ENCODE measurements at places on chromosomes 1 and 21. TPM values are rescaled to one million over a fixed set of nuclear protein-coding genes. Genes with fewer than 3 reads are reported as not detected.

- H3K4me1 ChIP-seq = no peaks in the 10 kb centered on the region
- H3K4me3 ChIP-seq = no peak overlapping the region
- H3K27me3 ChIP-seq = no peaks in the 10 kb centered on the region
- H3K27ac ChIP-seq = no peak overlapping the region
Observed at GRCh38 chr1:6108937-6109614, 63.4 kb downstream of the KCNAB2 start.

GRCh38 chr1:116891396-116892079, 18.2 kb upstream of the PTGFRN start:
- no peak overlapping the region for H3K27ac ChIP-seq
- H3K4me1 ChIP-seq = no peaks in the 10 kb centered on the region
- DNase-seq = no peak
- H3K36me3 ChIP-seq = no peaks in the 10 kb centered on the region

- no peak overlapping the region for H3K27ac ChIP-seq
- no peak for DNase-seq
- H3K4me3 ChIP-seq = no peak overlapping the region
- H3K27me3 ChIP-seq = no peaks in the 10 kb centered on the region
- peaks cover 32% of the 10 kb centered on the region for H3K36me3 ChIP-seq
- no peaks in the 10 kb centered on the region for H3K4me1 ChIP-seq
Observed at GRCh38 chr21:41831453-41831831, 47.7 kb downstream of the PRDM15 start.

- H3K27ac ChIP-seq = no peak overlapping the region
- no peaks in the 10 kb centered on the region for H3K27me3 ChIP-seq
- no peak for DNase-seq
- H3K36me3 ChIP-seq = no peaks in the 10 kb centered on the region
Observed at GRCh38 chr1:59375321-59376220, 78.7 kb downstream of the FGGY start.

DNA sequence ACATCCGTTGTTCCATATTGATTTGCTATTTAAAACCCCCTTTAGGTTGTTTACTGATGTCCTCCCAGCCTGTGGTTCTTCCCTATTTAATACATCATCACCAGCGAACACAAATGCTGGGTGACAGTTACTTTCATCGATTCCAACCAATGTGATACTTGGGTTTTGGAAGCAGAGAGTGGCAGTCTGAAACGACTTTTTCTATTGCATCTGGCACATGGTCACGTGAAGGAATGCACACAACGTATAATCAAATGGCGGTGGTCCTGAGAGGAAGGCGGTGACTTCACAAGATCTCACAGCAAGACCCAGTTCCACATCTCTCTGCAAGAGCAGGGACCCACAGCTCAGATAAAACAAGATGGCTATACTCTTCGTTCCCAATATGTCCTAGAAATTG, 213.9 kb downstream of the DSCAM start:
- no peaks in the 10 kb centered on the region for H3K36me3 ChIP-seq
- H3K27me3 ChIP-seq = no peaks in the 10 kb centered on the region
- no peaks in the 10 kb centered on the region for H3K4me1 ChIP-seq
- H3K27ac ChIP-seq = no peak overlapping the region

TDRD10 gene
- not detected for total RNA-seq

TINAGL1 gene
- 0.61 TPM for total RNA-seq

DCDC2B gene
- not detected for total RNA-seq

GJC2 gene
- total RNA-seq = 2.8 TPM

- no peak overlapping the region for H3K4me3 ChIP-seq
- H3K27me3 ChIP-seq = no peaks in the 10 kb centered on the region
- H3K36me3 ChIP-seq = no peaks in the 10 kb centered on the region
- no peak for DNase-seq
- no peaks in the 10 kb centered on the region for H3K4me1 ChIP-seq
Observed at GRCh38 chr1:33716976-33717688, 146.7 kb upstream of the HMGB4 start.

- H3K27me3 ChIP-seq = peaks cover 9% of the 10 kb centered on the region
- no peak overlapping the region for H3K27ac ChIP-seq
- DNase-seq = no peak
- H3K4me1 ChIP-seq = no peaks in the 10 kb centered on the region
- H3K4me3 ChIP-seq = peak overlapping the region; percentile 1
Observed at GRCh38 chr1:217135569-217135915, 412.3 kb upstream of the ESRRG start.

SMYD3 gene
- 17.7 TPM for total RNA-seq

GRCh38 chr1:15238789-15239188, 8.2 kb upstream of the FHAD1 start:
- H3K36me3 ChIP-seq = no peaks in the 10 kb centered on the region
- no peak overlapping the region for H3K27ac ChIP-seq
- no peaks in the 10 kb centered on the region for H3K4me1 ChIP-seq
- H3K4me3 ChIP-seq = no peak overlapping the region

GRCh38 chr1:204361341-204361771, 1.6 kb upstream of the PLEKHA6 start:
- no peaks in the 10 kb centered on the region for H3K36me3 ChIP-seq
- H3K27ac ChIP-seq = no peak overlapping the region
- H3K27me3 ChIP-seq = peaks cover 43% of the 10 kb centered on the region

ANGPTL3 gene
- not detected for total RNA-seq

FAM43B gene
- not detected for total RNA-seq

- no peak overlapping the region for H3K27ac ChIP-seq
- no peak for DNase-seq
- no peaks in the 10 kb centered on the region for H3K4me1 ChIP-seq
- no peak overlapping the region for H3K4me3 ChIP-seq
Observed at GRCh38 chr1:3359351-3359750, 95.1 kb upstream of the ARHGEF16 start.

- H3K36me3 ChIP-seq = no peaks in the 10 kb centered on the region
- no peak for DNase-seq
- H3K4me3 ChIP-seq = no peak overlapping the region
- H3K4me1 ChIP-seq = no peaks in the 10 kb centered on the region
- H3K27ac ChIP-seq = no peak overlapping the region
- H3K27me3 ChIP-seq = no peaks in the 10 kb centered on the region
Observed at GRCh38 chr1:30081379-30082102, 641.8 kb downstream of the MATN1 start.

- DNase-seq = no peak
- H3K4me3 ChIP-seq = no peak overlapping the region
- no peaks in the 10 kb centered on the region for H3K4me1 ChIP-seq
- no peak overlapping the region for H3K27ac ChIP-seq
Observed at GRCh38 chr1:82492159-82492558, 691.4 kb downstream of the ADGRL2 start.

DNA sequence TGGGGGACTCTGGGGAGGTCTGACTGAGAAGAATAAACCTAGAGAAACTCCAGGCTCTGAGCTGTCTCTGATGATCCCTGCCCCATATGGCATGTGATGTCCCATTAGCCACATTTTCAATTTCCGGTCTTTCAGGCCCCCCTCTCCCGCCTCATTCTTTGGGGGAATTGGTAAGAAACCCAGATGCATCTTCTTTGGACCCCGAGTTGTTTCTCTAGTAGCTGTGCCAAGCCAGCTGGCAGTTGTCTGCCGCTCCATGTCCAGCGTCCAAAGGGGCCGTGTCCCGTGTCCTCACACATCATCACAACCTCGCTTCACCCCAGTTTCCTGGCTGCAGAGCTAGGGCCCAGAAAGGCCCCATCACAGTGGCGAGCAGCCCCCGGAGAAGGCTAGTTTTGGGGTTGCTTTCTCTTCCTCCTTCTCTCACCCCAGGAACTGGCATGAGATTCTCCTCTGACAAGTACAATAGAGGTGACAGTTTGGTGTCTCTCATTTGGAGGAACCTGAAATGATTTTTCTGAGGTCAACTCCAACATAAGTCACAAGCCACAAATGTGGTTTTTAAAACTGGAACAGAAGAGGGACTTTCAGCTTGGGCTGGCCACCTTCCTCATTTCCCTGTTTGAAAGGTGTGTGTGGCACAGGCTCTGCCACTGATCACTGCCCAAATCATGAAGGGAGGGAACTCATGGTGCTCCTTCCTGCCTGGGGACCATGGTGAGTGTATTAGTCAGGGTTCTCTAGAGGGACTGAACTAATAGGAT, 6.4 kb upstream of the GPR157 start:
- no peaks in the 10 kb centered on the region for H3K4me1 ChIP-seq
- H3K4me3 ChIP-seq = no peak overlapping the region
- no peaks in the 10 kb centered on the region for H3K36me3 ChIP-seq
- H3K27me3 ChIP-seq = no peaks in the 10 kb centered on the region
- H3K27ac ChIP-seq = no peak overlapping the region

- DNase-seq = peak; percentile 17
- H3K4me1 ChIP-seq = peaks cover 22% of the 10 kb centered on the region
- H3K36me3 ChIP-seq = no peaks in the 10 kb centered on the region
- no peaks in the 10 kb centered on the region for H3K27me3 ChIP-seq
- no peak overlapping the region for H3K27ac ChIP-seq
- no peak overlapping the region for H3K4me3 ChIP-seq
Observed at GRCh38 chr1:12078938-12079861, 16.1 kb downstream of the TNFRSF8 start.

DNA sequence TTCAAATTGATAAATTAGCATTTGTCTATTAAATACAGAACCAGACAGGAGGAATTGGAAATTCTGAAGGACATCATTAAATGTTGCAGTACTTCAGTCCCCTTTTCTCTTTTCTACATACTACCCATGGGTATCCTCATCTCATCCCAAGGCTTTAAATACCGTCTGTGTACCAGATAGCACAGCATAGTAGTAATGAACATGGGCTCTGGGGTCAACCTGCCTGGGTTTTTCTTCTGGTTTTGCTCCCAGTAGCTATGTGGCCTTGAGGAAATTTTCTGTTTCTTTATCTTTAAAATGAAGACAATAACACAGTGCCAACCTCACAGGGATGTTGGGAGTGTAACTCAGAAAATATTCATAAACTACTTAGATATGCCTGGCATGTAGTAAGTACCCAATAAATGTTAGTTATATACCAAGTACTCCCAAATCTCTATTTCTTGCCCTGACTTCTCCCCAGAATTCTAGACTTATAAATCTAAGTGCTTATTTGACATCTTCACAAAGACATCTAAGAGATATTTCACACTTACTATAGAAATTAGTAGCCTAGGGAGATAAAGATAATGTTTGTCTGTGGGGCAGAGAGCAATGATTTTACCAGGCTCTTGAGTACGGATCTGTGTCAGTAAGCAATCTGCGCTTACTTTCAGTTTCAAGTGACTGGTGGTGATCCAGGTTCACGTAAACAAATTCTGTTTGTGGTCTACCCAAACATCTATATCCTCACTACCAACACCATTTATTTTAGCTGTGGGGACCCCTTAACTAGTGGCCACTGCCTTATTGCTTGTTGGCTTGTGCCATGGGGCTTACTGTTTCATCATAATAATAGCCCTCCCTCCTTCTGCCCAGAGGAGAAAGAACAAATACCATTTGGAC, 37.3 kb downstream of the VANGL2 start:
- H3K27ac ChIP-seq = peak overlapping the region; percentile 94
- no peaks in the 10 kb centered on the region for H3K27me3 ChIP-seq
- peaks cover 13% of the 10 kb centered on the region for H3K4me1 ChIP-seq
- DNase-seq = no peak
- no peaks in the 10 kb centered on the region for H3K36me3 ChIP-seq

- no peaks in the 10 kb centered on the region for H3K27me3 ChIP-seq
- no peaks in the 10 kb centered on the region for H3K36me3 ChIP-seq
- DNase-seq = no peak
- H3K27ac ChIP-seq = no peak overlapping the region
Observed at GRCh38 chr21:43643193-43643592, 16.1 kb downstream of the HSF2BP start.

LRRC71 gene
- total RNA-seq = not detected

DNA sequence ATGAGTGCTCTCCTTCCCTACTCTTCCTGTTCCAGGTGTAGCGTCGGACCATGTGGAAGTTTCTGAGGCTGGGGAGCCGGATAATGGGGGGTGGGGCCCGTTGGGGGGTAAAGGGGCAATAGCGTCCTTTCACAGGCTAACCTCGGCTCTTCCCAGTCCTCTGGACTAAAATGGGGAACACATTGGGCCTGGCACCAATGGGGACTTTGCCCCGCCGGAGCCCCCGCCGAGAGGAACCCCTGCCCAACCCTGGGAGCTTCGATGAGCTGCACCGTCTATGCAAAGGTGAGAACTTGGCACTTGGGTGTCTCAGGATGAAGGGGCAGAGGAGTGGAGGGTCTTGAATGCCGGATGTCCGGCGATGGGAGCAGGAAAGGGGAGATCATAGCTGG, 456 bp downstream of the TOMM40L start:
- no peak for DNase-seq
- peak overlapping the region; percentile 71 for H3K4me3 ChIP-seq
- H3K27me3 ChIP-seq = no peaks in the 10 kb centered on the region
- H3K4me1 ChIP-seq = peaks cover 31% of the 10 kb centered on the region
- H3K27ac ChIP-seq = peak overlapping the region; percentile 31

GRCh38 chr1:112507336-112507735, 1.4 kb upstream of the WNT2B start:
- H3K27me3 ChIP-seq = peaks cover 70% of the 10 kb centered on the region
- no peak overlapping the region for H3K4me3 ChIP-seq
- H3K4me1 ChIP-seq = peaks cover 5% of the 10 kb centered on the region
- DNase-seq = no peak
- no peaks in the 10 kb centered on the region for H3K36me3 ChIP-seq

OR13G1 gene
- not detected for total RNA-seq

CLCA1 gene
- not detected for total RNA-seq

- no peak overlapping the region for H3K27ac ChIP-seq
- H3K36me3 ChIP-seq = no peaks in the 10 kb centered on the region
- no peaks in the 10 kb centered on the region for H3K27me3 ChIP-seq
- H3K4me1 ChIP-seq = no peaks in the 10 kb centered on the region
Observed at GRCh38 chr1:75836528-75837100, 39.9 kb downstream of the MSH4 start.

GRCh38 chr1:160904783-160905616, 20.0 kb upstream of the ITLN1 start:
- no peaks in the 10 kb centered on the region for H3K36me3 ChIP-seq
- no peak overlapping the region for H3K4me3 ChIP-seq
- H3K27me3 ChIP-seq = no peaks in the 10 kb centered on the region
- no peak for DNase-seq
- H3K27ac ChIP-seq = no peak overlapping the region

DNA sequence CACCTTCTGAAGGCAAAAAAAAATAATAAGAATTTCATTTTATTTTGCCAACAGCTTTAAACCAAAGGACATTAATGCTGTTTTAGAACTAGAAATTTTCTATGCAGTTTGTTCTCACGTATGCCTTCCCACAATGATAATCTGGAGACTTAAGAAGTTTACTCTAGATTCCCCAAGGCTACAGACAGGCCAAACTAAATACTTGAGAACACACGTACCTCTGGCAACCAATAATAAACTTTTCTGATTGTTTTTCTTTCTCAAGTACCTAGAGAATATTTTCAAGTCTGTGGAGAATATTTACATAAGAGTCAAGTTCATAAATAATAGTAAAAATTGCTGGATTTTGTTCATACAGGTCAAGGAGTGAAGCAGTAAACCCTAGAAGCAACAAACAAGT, 15.9 kb downstream of the CLDN8 start:
- no peak overlapping the region for H3K27ac ChIP-seq
- H3K36me3 ChIP-seq = no peaks in the 10 kb centered on the region
- no peaks in the 10 kb centered on the region for H3K4me1 ChIP-seq

PERM1 gene
- total RNA-seq = not detected
